ENCODE measurements at places on chromosomes 5 and 9.

DNA sequence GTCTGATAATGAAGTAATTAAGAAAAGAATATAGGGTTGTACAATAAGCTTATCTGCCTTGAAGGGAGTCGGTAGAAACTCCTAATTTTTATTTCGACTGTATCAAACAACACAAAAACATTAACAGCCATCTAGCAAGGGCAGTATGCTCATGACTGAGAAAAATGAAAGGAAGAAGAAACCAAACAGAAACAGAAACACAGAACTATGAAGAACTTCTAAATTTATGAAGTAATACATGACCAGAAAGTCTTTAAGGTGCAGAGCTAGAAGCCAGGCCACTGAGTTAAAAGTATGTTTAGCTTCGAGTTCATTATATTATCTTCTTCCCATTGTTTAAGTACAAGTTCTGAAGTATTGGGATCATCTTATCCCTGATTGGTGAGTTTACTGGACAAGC lies 367.3 kb upstream of the C9orf72 start:
- DNase-seq, result no peak

- DNase-seq, result no peak
Measured at GRCh38 chr9:117365438-117365837, 49.4 kb downstream of the ASTN2 start.

DNA sequence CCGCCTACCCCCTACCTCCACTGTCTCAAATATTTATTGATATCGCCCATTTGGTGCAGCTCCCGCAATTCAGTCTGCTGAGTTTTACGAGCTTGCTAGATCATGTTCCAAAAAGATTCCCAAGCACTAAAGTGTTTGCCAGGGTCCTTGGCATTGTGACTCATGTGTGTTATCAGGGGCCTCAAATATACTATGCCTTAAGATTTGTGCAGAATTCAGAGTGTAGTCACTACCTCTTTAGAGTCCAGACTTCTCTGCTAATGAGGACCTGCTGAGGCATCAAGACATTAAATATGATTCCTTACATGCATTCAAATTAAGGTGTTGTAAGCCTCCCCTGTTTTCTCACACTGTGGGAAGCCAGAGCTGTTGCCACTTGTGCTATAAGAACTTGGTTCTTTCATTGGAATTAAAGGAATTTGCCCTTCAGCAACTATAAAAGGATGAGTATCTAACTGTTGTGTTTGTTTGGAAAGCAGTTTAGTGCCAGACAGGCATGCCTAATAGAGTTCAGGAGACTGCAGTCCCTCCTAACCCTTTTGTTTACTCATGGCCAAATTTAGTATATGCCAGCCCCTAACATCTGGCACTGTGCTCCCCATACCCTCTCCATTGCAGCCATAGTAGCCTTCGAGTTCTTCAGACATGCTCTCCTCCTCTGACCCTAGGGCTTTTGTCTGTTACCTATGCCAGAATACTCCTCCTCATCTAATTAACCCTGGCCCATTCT lies 316.4 kb downstream of the NR3C1 start:
- DNase-seq, result no peak

DNA sequence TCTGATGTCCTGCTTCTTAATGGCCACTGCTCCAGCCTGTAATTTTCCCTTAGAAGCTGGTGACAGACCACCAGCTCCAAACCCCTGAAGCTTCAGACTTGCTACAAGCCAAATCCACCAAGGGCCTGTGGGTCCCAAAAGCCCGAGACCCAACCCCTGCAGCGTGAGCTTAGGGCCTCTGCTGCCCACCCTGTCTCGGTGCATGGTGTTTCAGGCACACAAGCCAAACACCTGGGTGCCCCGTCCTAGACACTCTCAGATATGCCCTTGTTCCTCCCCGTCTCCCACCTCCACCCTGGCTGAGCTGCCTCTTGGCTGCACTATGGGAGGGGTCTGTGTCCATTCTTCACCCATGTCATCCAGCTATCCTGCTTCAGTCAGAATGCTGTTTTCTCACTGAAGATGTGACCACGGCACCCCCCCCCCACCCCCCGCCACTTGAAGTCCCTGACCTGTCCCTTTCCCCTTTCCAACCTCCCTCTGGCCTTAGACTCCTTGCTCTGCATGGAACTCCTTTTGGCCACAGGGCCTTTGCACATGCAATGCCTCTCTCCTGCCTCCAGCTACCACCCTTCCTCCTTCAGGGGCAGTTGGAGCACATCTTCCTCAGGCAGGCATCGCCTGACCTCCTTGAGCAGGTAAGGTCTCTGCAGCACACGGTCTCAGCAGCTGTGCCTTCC lies 55.8 kb downstream of the ZNF354C start:
- no peak for DNase-seq

DNA sequence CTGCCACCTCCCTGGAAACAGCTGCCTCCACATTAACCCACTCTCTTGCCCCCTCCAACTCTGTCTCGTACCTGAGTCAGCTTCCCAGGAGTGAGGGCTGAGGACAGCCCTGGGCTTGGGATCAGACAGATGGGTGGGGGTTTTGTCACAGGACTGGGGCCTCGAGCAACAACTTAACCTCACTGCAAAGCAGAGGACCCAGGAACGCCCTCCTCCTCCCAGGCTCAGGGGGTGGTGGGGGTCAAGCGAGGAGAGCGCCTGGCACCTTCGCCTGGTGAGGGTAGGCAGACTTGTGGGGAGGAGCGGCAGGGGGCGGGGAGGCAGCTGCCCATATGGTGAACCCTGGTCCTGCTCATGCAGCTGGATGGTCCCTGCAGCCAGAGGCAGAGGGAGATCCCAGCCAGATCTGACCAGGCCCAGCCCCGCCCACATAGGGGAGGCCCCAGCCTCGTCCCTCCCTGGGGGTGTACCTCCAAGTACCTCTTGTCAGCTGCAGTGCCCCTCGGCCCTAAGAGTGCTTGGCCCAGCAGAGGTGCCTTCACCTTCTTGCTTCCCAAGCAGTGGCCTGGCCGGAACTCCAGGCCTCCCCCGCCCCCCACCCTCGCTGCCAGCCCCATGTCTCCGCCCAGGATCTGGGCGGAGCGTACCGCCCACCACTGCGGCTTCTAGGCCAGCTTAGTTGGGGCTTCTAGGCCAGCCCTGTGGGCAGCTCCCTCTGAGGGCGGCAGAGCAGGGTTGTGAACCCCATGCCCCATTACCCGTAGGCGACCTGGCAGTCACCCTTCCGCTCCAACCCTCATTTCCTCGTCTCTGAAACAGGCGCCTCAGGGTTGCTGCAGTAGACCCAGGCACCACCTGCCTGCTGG lies at the start of gene SARDH:
Gene SARDH, minus strand, starts transcription at position 579 of the 866 bp plus-strand sequence. CDS start 4,179 bp downstream, outside the sequence.
- no peak for DNase-seq

GRCh38 chr9:88015606-88016005 lies 41.3 kb upstream of the CDK20 start:
- no peak for DNase-seq

DNA sequence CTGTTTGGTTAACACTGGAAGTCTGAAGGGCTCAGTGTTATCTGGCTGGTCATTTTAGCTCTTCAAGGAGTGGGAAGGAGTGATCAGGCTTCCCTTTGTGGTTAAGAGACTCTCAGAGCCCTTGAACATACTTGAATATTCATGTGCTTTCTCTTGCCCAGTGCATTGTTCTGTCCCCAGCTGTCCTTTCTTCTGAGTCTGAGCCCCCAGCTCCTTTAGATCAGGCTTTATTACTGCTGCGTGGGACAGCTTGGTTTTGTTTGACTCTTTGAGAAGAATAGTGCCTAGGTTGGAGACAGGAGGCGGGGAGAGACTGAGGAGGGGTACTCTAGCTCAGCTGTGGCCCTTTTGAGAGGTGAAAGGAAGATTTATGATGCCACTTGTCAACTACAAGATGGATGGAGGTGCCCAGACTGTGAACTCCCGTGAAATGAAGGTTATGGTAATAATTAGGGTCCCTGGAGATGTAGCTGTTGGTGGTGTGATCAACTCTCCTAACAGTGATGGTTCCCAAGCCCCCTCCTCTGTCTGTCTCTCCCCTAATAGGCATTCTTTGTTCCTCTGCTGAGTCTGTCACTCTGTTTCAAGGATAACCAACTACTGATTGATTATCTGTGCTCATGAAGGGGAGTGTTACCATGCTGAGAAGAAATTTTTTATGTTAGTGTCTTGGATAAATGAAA lies 83.1 kb upstream of the GLRA1 start:
- DNase-seq, result no peak

DNA sequence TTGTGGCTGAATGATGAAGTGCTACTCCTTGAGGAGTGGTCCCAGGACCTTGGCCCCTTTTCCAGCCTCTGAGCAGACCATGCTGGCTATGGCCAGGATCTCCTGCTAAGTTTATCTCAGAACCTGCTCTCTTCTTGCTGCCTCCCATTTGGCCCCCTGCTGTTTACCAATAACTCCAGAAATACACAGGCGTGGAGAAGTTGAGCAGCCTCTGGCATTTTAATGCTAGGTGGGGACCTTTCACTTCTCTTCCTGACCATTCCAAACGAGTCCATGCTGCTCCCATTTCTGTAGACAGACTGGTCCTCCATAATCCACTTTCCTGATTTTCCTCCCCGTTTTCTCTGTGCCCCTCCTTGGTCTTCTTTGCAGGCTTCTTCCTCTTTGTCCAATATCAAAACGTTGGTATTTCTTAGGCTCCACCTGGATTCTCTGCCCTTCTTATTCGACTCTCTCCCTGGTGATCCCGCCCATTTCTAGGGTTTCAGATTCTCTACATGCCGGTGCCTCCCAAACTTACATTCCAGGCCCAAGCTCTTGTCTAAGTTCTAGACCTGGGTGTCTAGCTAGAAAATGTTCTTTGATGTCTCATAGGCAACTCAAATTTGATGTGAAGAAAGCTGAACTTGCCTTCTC lies 33.4 kb upstream of the TNFAIP8 start:
- DNase-seq, result no peak

- no peak for DNase-seq
Measured at GRCh38 chr9:88782931-88783710, 208.1 kb upstream of the S1PR3 start.

DNA sequence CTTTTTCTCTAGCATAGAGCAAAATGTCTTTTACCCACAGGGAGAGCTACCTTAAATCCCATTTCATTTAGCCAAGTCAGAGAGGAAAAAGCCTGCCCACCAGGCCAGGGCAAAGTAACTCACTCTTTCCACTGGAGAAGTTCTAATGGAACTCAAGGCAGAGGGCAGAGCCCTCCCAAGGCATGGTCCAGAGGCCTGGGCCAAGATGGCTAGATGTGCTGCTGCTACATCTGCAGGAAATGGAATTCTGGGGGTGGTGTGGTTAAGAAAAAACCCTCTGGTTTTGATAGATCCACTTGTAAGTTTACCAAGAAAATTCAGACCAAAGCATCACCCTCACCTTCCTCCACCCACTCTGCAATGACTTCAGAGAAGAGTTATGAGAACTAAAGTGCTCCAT lies 37.3 kb downstream of the CSF2 start:
- no peak for DNase-seq

DNA sequence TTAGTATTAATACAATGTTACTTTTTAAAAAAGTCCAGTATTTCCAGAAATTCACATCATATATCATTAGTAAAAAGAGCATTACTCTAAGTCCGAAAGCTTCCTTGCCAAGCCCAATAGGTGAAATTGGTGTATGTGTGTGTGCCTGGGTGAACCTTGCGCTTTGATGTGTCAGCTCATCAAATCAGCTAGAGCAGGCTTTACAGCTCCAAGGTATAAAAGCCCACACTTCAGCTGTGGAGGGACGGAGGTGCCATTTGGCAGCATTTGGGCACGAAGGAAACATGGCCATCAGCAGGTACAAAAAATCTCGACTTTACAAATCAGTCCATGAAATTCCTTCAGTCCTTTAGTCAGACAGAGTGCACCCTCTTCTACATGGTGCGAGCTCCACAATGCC lies 76.5 kb upstream of the IL7R start:
- DNase-seq, result peak; percentile 79

- DNase-seq, result no peak
Measured at GRCh38 chr9:79885093-79885857, 313.5 kb downstream of the TLE4 start.

GRCh38 chr9:136297016-136297691 lies 6.7 kb downstream of the CCDC187 start:
- DNase-seq, result no peak

- no peak for DNase-seq
Measured at GRCh38 chr5:177334781-177335700, 16.4 kb downstream of the LMAN2 start.

DNA sequence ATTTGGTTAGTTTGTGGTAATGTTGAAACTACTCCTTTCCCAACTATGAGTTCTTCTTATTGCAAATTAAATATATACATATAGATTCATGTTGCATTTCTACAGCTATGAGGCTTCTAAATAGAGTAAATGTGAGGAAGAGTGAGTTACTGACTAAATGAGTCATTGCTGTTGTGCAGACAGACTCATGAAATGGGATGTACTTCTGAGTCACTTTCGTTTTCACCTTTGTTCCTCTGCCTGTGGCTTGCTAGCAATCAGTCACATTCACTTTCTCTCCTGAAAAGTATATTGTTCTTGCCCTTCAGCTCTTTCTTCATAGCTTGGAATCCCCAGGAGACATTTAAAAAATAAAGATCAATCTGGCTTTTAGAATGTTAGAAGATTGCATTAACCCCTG lies 295.5 kb upstream of the SMC2 start:
- peak; percentile 18 for DNase-seq

- no peak for DNase-seq
Measured at GRCh38 chr5:85868070-85868469, 749.7 kb upstream of the COX7C start.

GRCh38 chr5:73899916-73900315 lies 273.9 kb downstream of the ARHGEF28 start:
- no peak for DNase-seq

GRCh38 chr5:124664287-124664686 lies 82.2 kb downstream of the ZNF608 start:
- DNase-seq, result no peak

GRCh38 chr9:575139-575538 lies 266.4 kb upstream of the DMRT1 start:
- DNase-seq, result no peak

DNA sequence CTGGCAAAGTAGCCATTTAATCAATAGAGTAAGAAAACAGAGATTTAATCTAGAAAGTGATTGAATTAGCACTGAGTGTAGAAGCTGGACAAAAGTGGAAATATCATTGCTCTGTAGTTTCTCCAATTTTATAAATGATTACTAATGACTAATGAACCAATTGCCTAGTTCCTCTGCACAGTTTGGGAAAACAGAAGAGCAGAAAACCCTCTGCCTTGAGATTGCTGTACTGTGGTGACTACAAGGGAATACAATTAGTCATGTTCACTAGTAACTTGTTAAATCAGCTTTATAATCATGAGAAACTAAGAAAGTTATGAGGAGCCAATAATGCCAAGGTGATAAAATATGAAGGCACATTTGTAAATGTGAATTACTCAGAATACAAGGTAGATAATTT lies 21.1 kb upstream of the C6 start:
- no peak for DNase-seq

- DNase-seq, result no peak
Measured at GRCh38 chr9:79929285-79929684, 357.5 kb downstream of the TLE4 start.

DNA sequence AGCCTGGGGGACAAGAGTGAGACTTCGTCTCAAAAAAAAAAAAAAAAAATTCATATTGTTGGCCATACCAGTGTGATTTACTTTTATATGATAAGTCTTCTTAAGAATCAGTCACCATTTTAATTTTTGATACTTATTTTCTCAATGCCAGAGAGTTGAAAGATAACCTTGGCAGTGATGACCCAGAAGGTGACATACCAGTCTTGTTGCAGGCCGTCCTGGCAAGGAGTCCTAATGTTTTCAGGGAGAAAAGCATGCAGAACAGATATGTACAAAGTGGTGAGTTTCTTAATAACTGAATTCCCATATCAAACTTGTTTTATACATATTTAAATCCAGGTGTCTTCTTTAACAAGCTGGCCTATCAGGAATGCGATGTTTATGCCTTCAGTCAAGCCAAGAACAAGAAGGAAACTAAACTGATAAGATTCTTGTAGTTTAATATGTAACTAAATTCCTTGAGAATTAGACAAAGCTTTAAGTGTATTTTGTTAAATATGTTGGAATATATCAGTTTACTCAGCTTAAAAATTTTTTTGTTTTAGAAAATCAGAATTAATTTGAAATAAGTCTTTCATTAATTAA lies 81.5 kb downstream of the NIPBL start:
- no peak for DNase-seq
